ENCODE measurements at places on chromosomes 3 and 15.

- no peak for DNase-seq
These were observed 30.5 kb downstream of the POLQ start for GRCh38 chr3:121515313-121515712.

DNA sequence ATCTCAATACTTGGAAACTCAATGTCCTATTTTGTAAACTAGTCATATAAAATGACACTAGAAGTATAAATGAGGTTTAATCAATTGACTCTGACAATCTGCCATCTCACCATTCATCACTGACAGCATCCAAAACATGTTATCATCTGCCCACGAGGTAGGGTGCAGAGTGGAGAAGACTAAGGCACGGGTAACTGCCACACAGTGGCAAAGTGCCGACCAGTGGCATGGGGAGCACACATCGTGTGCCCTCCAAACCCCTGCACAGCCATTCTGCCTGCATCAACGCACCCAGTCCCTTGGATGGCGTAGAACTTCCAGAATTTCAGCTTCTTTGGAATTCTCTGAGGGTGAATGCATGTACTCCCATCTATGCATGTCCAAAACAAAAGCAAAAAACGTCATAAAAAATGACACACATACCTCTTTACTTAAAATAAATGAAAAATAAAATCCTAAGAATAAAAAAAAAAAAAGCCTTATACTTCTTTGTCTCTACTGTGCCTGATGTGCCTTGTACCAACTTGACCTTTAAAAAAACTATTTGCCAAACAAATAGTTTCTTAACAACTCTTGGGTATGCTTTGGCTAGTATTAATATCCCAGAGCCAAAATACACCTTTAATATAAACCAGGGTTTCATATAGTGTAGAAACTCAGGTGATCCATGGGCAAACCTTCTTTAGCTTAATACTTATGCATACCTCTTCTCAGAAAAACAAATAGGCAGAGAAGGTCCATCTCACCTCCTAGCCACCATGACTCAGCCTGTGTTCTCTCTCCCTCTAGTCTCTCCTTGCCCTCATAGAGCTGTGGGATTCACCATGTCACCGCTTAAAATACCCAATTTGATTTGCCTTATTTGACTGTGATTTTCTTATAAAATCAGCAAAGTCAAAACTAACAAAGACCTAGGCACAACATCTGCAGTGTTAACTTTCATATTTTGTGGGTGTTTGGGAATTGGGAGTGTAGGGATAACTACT, 12.7 kb downstream of the CPOX start:
- DNase-seq, result no peak

GRCh38 chr3:151166161-151166560, 36.9 kb downstream of the GPR171 start:
- no peak for DNase-seq

GRCh38 chr3:50139718-50140423, 15.3 kb upstream of the SEMA3F start:
- no peak for DNase-seq

DNA sequence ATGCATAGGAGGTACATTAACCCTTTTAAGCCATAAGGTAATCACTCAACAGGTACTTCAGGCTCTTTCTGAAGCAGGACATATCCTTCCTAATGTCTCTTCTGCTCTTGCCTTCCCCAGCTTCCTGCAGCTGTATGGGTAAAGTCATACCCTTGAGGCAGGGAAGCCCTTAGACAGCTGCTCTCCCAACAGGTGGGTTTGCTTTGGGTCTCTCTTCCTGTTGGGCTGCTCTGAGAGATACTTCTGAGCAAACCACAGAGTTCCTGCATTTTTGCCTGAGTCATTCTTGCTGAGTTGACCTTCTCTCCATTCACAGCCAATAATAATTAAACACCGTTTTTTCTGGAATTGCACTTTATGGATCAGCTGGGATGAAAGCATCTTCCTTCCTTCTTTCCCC, 2.0 kb upstream of the TRAT1 start:
- no peak for DNase-seq

GRCh38 chr3:12960497-12960896, 112.7 kb downstream of the IQSEC1 start:
- DNase-seq, result no peak

DNA sequence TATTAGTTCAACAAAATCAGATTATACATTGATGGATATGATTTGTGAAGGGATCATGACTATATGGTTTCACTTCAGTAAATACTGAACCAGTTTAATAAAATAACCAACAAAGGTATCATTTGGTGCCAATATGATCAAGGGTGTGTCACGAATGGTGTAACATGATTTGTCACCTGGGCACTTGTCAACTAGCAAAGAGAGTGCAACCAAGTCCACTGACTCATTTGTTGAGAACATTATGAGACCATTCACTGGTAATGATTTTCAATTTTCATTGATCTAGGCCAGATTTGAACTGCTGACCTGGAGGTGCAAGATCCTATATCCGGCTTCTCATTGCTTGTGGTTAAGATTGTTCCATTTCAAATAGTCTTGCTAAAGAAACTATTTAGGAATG, 1037.9 kb downstream of the ROBO2 start:
- no peak for DNase-seq

GRCh38 chr3:32998631-32999451, 47.4 kb downstream of the CCR4 start:
- DNase-seq, result no peak

GRCh38 chr3:123498761-123499160, 49.9 kb upstream of the ADCY5 start:
- no peak for DNase-seq

DNA sequence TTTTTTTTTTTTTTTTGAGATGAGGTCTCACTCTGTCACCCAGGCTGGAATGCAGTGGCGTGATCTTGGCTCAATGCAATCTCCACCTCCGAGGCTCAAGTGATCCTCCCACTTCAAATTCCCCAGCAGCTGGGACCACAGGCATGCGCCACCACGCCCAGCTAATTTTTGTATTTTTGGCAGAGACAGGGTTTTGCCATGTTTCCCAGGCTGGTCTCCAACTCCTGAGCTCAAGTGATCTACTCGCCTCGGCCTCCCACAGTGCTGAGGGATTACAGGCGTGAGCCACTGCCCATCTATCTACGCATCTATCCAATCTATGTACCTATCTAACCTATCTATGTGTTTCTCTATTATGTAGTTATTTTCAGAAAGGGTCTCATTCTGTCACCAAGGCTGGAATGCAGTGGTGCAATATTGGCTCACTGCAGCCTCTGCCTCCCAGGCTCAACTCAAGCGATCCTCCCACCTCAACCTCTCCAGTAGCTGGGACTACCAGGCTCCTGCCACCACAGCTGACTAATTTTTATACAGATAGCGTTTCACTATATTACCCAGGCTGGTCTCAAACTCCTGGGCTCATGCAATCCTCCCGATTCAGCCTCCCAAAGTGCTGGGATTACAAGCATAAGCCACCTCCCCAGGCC, 20.2 kb upstream of the GPX1 start:
- DNase-seq, result no peak

GRCh38 chr15:85099195-85099803, 117.6 kb downstream of the PDE8A start:
- DNase-seq, result no peak

DNA sequence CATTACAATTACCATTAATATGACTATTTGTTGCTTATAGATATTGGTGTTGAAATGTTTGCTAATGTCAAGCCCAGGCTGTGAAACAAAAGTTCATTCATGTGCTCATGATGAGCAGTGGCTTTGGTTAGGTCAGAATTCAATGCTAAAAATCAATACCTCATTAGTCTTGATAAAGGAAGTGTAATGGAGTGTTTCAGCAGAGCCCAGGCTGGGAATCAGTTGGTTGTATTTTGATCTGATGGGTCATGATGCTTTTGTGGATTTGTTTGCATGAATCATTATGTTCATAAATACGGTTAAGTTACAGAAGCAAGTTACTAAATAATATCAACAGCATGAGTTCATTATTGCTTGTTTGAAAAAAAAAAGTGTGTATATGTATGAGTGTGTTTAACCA, 13.6 kb upstream of the ZNF774 start:
- DNase-seq, result no peak

DNA sequence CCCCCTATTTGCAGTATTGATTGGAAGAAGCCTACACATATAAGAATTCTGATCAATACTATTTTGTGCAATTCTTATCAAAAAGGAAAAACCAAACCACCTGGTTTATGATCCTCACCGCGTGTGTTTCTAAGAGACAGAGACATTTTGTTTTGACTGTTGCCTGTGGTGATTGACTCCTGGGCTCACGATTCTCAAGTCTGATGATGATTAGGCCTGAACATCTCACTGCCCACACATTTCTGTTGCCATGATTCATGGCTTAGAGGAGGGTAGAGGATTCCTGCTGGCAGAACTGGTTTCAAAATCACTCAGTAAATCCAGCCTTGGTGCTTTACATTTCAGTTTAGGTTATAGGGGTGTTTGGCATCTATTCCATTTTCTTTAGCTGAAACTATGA, 88.3 kb upstream of the UBE3A start:
- DNase-seq, result no peak

DNA sequence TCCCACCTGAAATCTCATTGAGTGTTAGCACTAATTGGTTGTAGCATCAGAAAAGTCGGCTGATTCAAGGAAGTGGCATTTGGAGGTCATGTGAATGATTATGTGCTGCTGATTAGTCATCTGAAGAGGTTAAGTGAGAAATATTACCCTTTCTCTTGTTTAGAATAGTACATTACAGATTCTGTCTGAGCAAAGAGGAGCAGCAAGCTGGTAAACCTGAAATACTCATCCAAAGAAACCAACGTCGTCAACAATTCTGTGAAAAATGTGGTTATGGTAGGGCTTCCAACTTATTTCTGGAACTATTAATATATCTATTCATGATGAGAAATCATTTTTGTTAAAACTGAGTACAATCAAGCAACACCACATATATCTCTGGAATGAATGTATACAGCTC, 1024.9 kb downstream of the TUSC7 start:
- DNase-seq, result no peak

DNA sequence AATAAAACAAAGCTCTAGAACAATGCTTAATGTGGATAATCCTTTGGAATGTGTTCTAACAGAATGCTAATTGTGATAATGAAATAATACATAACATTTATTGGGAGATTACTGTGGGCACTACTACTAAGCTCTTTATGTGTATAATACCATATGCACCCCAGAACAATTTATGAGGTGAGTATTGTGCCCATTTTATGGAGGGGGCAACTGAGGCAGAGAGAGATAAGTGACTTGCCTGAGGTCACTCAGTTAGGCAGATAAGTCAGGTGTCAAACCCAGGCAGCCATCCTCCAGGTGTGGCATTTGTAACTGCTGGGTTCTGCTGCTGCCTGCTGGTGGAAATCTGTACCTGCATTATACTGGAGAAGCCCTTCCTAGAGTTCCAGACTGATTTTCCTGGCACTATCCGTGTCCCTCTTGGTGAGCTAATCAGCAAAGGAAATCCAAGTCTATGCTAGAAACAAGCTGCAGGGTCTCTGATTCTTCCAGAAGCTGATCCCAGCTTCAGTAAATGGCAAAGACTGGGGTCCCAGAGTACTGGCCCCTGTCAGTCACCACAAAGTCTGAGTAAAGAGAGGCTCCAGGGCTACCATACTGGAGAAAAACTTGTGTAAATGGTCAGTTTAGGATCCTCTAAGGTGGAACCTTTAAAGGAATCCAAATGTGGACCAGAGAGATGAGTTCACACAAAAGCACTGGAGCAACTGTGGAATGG, 22.6 kb upstream of the RBP1 start:
- DNase-seq, result no peak

DNA sequence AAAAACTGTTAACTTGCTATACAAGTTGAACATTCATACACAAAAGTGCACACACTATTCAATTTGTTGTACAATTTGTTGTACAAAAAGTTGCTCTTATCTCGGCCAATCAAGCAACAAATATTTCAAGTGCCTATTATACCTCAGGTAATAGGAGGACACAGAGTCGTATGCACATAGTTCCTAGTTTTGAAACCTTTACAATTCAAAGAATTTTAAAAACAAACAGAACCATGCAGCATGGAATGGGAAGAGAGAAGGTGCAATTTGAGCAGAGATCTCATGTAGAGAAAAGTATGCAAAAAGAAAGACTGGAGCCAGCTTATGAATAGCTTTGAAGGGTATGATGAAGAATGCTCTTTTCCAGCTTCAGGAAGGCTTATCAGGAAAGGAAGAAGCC, 46.5 kb upstream of the ARPP19 start:
- no peak for DNase-seq

GRCh38 chr3:111143-112069, 85.2 kb upstream of the CHL1 start:
- no peak for DNase-seq

All from D721Med (cell line).